ENCODE measurements at places on chromosomes 7 and 10.
A peak's percentile ranks its signal among the peaks of the same experiment; 100 is the strongest.

DNA sequence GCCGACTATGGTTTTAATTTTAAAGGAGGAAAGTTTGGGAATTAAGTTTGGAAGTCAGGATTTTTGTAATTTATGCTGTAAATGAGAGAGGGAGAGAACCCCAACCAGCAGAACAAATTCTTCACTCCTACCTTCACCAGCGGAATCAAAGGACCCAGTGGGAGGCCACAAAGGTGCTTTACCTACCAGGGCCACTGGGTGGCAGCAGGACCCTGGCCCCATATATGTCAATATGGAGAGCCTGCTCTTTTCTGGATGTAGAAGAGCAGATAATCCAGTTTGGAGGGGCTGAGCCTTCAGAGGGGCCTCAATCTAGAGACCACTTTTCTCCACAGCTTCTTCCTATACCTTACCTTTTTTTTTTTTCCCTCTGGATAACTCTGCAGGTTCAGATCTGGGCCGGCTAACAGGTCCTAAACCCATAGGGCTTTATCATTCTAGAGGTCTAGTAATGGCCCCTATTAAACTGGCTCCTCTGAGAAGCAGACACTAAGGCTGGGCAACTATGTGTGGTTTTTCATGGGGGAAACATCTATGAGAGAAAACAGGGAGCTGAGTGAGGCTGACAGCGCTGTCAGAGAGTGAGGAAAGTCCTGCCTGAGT, 8.5 kb upstream of the SCD start:
- DNase-seq, result peak; percentile 55

- no peak for DNase-seq
Observed at GRCh38 chr7:33742999-33743587, 162.2 kb upstream of the BMPER start.

DNA sequence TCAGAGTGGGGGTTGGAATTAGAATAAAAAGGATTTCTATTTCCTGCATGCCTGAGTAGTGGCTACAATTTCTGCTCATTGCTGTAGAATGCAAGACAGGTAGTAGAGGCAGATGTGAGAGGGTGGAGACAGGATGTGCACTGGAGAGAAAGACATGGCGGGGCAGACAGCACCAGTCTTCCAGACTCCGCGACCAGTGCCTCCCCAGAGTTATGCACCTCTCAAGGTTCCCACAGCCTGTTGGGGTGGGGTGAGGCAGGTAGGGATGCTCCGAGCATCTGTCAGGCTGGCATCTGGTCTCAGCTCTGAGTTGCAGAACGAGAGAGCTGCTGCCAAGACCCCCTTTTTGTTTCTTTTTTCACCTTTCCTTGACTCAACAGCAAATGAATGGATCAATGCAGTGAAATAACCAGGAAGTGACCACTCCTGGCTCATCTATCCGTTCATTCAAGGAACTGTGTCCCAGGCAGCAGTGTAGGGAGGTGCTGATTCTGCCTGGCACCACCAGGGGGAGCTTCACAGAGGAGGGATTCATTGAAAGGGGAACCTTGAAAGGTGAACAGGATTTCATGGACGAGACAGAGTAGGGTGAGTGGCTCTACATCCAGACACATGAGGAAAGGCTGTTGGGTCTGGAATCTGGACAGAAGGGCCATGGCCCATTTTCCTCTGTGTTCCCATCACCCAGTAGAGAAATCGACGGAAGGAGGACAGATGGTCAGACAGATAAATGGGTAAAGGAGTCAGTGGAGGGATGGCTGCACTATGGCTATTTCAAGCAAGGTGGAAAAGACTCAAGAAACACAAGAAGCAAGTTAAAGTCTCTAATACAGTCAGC, 17.2 kb upstream of the SLC18A3 start:
- DNase-seq, result peak; percentile 9

GRCh38 chr10:122052701-122053100, 63.7 kb downstream of the TACC2 start:
- no peak for DNase-seq

GRCh38 chr7:158411232-158411950, 176.2 kb downstream of the PTPRN2 start:
- DNase-seq, result no peak

DNA sequence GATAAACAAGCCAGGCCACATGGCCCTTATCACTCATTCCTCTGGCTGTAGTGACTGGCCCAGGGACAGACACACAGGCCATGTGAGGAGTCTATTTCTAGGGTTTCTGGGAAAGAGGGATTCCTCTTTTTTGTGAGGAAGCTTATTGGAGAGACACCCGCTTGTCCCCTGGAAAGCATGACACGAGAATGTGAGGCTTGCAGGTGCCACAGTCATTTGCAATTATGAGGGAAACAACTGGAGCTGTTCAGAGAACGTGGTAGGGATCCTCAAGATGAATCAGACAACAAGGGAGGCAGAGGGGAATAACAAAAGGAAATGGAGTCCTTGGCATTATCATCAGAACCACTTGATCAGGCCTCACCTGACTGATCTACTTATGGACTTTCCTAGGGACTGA, 64.5 kb downstream of the ADCYAP1R1 start:
- DNase-seq, result no peak

- no peak for DNase-seq
Observed at GRCh38 chr10:34213193-34213804, 601.8 kb downstream of the PARD3 start.

DNA sequence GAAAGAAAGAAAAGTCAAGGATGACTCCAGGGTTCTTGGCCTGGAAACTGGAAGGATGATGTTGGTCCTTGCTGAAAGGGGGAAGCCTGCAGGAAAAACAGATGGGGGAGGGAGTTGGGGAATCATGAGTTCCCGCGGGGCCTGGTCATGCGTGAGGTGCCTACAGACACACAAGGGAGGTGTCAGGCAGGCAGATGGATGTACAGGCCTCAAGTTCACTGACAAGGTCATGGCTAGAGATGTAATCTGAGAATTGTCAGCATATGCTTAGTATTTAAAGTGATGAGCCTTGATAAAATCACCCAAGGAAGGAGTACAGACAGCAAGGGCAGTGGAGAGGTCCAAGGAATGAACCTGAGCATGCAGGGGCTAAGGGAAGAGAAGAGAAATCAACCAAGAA, 46.8 kb downstream of the DLG5 start:
- no peak for DNase-seq

GRCh38 chr7:95004618-95005247, 97.3 kb downstream of the PPP1R9A start:
- no peak for DNase-seq

DNA sequence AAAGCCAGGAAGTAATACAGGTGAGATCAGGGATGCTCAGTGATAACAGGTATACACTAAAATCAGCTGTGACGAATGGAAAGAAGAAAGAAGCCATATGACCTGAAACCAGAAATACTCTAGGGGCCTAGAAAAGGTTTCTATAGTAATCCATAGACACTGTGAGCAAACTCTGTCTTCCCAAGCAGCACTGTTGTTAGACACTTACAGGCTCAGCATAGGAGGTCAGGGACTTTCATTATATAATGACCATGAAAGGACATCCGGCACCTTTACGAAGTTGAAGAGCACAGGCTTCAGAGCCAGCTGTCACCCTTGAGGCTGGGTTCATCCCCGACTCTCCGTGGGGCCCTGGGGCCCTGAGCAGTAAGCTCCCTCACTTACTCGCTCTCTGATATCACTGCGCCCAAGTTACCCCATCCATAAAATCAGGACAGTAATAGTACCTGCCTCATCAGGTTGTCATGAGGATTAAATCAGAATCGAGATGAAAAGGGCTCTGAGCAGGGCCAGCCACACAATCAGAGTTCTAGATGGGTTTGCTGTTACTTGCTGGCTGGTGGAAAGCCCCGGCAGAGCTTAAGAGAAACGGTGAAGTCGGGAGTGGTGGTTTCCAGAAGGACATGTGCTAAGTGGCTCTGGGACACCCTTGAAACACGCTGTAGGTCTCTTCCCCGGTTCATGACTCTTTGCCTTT, 79.5 kb downstream of the ITIH5 start:
- no peak for DNase-seq

- no peak for DNase-seq
Observed at GRCh38 chr10:45526309-45526905, 146.2 kb downstream of the ZFAND4 start.

DNA sequence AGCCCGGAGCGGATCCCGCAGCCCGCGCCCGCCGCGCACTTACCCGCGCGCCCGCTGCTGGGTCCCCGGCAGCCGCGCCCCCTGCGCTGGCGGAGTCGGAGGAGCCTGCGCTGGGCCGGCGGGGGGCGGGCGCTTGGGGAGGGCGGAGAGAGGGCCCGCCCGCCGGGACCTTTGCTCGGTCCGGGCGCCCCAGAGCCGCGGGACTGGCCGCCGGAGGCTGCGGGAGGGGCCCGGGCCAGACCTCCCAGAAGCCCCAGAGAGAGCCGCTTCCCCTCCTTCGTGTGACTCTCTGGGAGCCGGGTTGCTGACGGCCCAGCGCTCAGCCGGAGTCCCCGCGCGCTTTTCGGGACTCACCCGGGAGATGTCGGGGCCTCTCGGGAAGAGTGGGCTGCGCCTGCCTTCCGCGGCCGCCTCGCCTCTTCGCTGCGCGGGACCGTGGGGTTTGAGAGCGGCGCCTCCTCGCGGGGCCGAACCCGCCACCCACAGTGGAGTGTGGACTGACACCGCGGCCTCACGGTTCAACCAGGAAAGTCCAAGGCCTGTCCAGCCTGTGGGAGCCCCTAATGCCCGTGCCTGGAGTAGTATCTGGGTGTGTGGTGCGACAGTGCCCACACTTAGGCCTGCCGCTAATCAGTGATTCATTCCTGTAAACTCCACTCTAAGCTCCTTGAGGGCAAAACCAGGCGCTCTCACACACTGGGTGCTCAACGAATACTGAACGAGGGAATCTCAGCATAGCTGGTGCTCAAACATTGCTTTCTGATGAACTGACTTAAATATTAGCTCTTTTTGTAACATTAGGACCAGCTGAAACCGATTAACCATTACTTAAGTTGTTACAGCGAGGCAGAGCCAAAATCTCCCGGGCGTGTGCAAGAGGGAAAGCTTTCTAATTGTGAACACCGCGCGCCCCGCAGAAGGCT, at the start of gene GSDME:
GSDME (minus strand) TSS at position 112 of the 923 bp plus-strand sequence. CDS start 7,690 bp downstream, outside the sequence.
- DNase-seq, result peak; percentile 25

GRCh38 chr10:78768041-78768835, 300.5 kb upstream of the ZMIZ1 start:
- DNase-seq, result no peak

DNA sequence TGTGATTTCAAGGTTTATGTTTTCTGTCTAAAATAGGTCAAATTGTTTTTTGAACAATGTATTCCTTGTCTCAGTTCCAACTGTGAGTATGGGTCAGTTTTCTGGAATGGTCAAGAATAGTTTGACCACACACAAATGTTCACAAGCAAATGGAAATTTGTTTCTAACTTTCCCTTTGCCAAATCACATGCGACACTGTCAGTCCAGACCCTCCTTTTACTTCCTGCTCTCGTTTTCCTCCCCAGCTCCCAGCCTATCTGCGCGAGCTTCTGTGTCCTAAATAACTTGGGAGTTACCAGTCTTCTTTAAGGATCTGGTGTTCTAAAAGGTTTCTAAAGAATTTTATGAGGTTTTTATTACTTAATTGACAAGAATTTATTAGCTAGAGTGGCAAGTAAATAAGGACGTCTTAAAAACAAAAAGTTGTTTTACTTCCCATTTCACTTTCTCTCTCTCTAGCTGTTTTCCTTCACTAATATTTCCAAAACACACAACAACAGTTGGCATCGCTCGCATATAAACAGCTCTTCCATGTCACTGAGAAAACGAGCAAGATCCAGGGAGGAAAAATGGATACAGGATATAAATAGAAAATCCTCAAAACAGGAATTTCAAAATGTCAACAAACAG, 266.1 kb upstream of the KLF6 start:
- DNase-seq, result no peak

DNA sequence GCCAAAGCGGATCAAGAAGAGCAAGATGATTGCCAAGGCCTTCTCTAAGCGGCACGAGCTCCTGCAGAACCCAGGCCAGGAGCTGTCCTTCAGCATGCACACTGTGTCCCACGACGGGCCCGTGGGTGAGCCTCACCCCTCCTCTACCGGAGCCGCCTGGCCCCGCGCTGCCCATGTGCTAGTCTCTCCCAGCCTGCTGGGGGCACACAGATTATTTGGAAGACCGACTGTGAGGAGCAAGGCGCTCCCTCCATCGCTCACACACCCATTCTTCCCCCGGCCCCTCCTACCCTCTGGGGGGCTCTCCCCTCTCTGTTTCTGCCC, 13.9 kb upstream of the AHCYL2 start:
- DNase-seq, result no peak

DNA sequence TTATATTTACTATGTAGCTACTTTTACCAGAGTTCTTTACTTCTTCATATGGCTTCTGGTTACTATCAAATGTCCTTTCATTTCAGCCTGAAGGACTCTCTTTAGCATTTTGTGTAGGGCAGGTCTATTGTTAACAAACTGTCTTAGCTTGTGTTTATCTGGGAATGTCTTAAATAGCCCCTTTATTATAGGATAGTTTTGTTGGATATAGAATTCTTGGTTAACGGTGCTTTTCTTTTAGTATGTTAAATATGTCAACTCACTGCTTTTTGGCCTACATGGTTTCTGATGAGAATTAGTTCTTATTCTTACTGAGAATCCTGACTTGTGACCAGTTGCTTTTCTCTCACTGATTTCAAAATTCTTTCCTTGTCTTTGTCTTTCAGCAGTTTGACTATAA, 169.0 kb downstream of the ADK start:
- DNase-seq, result no peak

DNA sequence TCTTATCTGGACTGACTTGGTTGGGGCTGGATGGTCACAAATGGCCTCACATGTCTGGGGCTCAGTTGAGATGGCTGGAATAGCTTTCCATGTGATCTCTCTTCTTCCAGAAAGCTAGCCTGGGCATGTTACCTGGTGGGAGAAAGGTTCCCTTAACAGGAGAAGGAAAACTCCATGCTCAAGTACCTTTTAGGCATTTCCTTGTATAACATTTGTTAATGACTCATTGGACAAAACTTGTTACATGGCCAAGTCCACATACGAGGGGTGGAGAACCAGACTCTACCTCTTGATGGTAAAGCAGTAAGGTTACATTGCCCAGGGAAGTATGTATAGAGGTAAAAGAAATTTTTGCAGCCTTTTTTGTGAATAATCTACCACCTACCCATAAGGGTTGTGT, 826.4 kb downstream of the LRMDA start:
- DNase-seq, result no peak

DNA sequence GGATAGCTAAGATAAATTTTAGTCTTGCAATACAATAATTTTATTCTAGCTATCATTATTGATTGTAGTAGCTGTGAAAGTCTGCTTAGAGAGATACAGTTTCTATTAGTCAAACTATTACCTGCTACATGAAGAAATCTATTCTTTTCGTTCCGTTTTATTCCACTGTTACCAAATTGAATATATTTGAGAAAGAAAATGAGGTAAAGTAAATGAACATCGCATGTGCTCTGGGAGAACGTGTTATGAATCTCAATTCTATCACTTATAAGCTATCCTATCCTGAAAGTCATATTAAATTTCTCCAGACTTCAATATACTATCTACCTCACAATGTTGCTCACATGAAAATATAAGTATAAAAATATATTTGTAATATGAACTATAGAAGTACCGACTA, 21.3 kb downstream of the GRM3 start:
- no peak for DNase-seq

- peak; percentile 21 for DNase-seq
Observed at GRCh38 chr7:92809760-92810573, 26.4 kb downstream of the CDK6 start.
